GM23338 (cell line): ENCODE measurements at places on chromosomes 16 and 17. TPM values are rescaled to one million over a fixed set of nuclear protein-coding genes. Genes with fewer than 3 reads are reported as not detected.

DNA sequence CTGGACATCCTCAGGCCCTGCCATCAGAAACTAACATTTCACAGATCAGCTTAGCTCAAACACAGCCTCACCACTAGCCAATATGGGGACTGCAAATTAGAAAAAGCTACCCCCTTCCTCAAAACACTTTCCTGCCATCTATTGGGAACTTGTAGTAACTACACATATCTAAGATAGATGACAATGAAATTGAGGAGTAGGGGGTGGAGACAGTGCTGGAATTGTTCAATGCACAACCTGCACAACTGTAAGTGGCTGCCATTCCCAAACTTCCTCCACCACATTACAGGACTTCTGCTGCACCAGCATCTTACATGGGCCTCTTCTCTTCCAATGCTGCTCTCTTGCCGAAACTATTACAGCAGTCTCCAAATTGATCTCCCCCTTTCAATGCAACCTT lies 21.9 kb downstream of the AIPL1 start:
- DNase-seq, result peak; percentile 82
- no peak overlapping the region for H3K27ac ChIP-seq
- no peaks in the 10 kb centered on the region for H3K27me3 ChIP-seq
- no peaks in the 10 kb centered on the region for H3K36me3 ChIP-seq
- no peaks in the 10 kb centered on the region for H3K4me1 ChIP-seq

Gene ZFPM1
- 2.2 and 2.4 TPM in 2 replicates for total RNA-seq

- no peak overlapping the region for H3K27ac ChIP-seq
- H3K27me3 ChIP-seq, result no peaks in the 10 kb centered on the region
- peaks cover 4% of the 10 kb centered on the region for H3K4me1 ChIP-seq
These were observed 6.5 kb upstream of the LLGL1 start for GRCh38 chr17:18218756-18219415.

Gene DBNDD1
- total RNA-seq, result 69.2 and 90.8 TPM in 2 replicates

DNA sequence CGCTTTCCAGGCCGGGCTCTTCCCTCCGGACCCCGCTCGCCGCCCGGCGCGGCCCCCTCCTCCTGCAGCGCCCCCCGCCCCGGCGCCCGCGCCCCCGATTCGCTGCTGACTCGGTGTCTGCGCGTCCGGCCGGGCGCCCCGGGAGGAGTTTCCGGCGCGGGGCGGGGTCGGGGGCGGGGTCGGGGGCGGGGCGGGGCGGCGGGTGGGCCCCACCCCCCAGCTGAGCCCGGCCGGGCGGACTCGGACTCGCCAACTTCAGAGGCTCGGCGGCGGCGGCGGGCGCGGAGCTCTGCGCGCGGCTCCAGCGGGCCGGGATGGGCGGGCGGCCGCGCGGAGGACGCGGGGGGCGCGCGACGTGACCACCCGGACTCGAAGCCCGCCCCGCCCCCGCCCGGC lies at the start of gene METRNL:
Gene METRNL (plus strand): TSS at position 258 of the 396 bp plus-strand sequence. CDS start 207 bp downstream, outside the sequence.
- peaks cover 19% of the 10 kb centered on the region for H3K4me1 ChIP-seq
- H3K27me3 ChIP-seq, result peaks cover 38% of the 10 kb centered on the region
- DNase-seq, result peak; percentile 69
- H3K27ac ChIP-seq, result no peak within 1 kb of the TSS
- no peaks in the 10 kb centered on the region for H3K36me3 ChIP-seq

DNA sequence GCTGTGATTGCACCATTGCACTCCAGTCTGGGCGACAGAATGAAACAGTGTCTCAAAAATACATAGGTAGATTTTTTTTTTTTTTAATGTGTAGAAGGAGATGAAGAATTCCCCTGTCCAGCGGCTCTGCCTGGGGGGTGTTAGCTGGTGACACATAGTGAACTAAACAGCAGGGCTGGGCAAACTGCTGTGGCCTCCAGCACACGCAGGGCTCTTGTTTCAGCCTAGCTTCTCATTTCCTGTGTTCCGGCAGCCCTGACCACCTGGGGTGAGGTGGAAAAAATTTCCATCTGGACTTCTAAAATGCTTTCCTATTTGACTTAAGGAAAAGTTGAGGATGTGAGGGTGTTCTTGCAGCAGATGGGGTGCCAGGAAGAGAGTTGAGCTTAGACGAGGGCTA lies 33.3 kb upstream of the RGS9 start:
- H3K36me3 ChIP-seq, result no peaks in the 10 kb centered on the region
- no peaks in the 10 kb centered on the region for H3K4me1 ChIP-seq
- no peak overlapping the region for H3K4me3 ChIP-seq
- no peak for DNase-seq
- H3K27me3 ChIP-seq, result no peaks in the 10 kb centered on the region

GRCh38 chr16:9007177-9007794 lies 43.6 kb upstream of the USP7 start:
- DNase-seq, result no peak
- H3K4me3 ChIP-seq, result no peak overlapping the region
- H3K4me1 ChIP-seq, result peaks cover 4% of the 10 kb centered on the region; the same call in 1 of the 2 replicates
- no peaks in the 10 kb centered on the region for H3K27me3 ChIP-seq

DNA sequence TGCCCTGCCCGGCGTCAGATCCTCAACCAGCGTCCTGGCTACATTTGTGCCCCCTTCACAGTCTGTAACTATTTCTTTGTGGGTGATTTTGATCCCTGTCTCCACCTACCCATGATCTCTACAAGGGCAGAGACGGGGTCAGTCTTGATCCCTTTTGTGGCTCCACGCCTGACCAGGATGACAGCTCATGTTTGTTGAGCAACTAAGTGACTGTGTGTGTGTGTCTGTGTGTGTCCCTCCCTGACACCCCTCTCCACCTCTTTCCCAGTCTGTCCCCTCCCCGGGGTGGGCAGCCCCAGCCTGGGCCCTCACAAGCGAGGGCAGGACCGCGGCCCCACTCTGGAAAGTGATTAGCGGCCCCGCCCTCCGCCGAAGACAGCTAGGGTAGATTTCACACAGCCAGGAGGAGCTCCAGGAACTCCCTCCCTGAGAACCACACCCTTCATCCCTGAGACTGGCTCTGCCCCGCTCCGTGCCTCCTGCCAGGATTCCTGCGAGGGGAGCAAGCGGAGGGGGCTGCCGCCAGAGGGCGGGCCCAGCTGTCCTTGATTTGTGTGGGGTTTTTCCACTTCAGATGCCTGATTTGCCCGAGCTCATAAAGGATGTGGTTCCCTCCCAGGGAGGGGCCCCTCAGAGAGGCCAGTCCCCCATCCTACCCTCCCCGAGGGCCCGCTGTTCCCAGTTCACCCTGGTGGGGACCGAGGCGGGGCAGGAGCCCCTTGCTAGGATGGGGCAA lies 5.3 kb upstream of the HS3ST6 start:
- H3K4me3 ChIP-seq, result peak overlapping the region; percentile 55
- DNase-seq, result peak; percentile 83
- no peak overlapping the region for H3K27ac ChIP-seq
- peaks cover 16% of the 10 kb centered on the region for H3K4me1 ChIP-seq

DNA sequence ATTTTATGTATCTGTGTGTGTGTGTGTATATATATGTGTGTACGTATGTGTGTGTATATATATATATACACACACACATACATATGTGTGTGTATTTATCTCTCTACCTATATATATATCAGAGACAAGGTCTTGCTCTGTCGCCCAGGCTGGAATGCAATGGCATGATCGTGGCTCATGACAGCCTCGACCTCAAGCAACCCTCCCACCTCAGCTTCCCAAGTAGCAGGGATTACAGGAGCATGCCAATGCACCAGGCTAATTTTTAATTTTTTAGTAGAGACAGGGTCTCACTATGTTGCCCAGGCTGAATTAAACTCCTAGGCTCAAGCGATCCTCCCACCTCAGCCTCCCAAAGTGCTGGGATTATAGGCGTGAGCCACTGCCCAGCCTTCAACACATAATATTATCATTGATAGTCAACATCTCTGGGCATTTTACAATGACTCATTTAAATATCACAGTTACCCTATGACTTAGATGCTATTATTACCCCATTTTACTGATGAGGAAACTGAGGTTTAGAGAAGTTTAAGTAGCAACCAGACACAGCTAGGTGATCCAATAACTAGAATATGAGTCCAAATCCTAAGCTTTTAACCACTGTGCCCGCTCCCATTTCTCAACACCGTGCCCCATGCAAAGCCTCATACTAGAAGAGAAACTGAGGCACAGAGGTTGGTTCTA lies 24.3 kb downstream of the G6PC3 start:
- peak overlapping the region; percentile 46 for H3K4me3 ChIP-seq
- peak overlapping the region; percentile 99 for H3K27ac ChIP-seq
- H3K4me1 ChIP-seq, result peaks cover 29% of the 10 kb centered on the region
- H3K36me3 ChIP-seq, result no peaks in the 10 kb centered on the region; the same call in 1 of the 2 replicates
- no peaks in the 10 kb centered on the region for H3K27me3 ChIP-seq
- DNase-seq, result peak; percentile 0

DNA sequence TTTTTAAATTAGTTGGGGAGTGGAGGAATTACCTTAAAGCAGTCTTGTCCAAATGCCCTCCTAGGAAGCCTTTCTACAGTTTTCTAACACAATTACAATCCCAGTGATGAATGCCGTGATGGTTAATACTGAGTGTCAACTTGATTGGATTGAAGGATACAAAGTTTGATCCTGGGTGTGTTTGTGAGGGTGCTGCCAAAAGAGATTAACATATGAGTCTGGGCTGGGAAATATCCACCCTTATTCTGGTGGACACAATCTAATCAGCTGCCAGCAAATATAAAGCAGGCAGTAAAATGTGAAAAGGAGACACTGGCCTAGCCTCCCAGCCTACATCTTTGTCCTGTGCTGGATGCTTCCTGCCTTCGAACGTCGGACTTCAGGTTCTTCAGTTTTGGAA lies 12.2 kb downstream of the ORC6 start:
- peaks cover 21% of the 10 kb centered on the region for H3K36me3 ChIP-seq
- no peaks in the 10 kb centered on the region for H3K4me1 ChIP-seq
- no peak overlapping the region for H3K27ac ChIP-seq
- no peaks in the 10 kb centered on the region for H3K27me3 ChIP-seq

GRCh38 chr17:2885733-2886132 lies 89.5 kb downstream of the RAP1GAP2 start:
- no peaks in the 10 kb centered on the region for H3K36me3 ChIP-seq
- no peak overlapping the region for H3K4me3 ChIP-seq
- H3K27ac ChIP-seq, result peak overlapping the region; percentile 72
- no peak for DNase-seq
- H3K27me3 ChIP-seq, result no peaks in the 10 kb centered on the region

DNA sequence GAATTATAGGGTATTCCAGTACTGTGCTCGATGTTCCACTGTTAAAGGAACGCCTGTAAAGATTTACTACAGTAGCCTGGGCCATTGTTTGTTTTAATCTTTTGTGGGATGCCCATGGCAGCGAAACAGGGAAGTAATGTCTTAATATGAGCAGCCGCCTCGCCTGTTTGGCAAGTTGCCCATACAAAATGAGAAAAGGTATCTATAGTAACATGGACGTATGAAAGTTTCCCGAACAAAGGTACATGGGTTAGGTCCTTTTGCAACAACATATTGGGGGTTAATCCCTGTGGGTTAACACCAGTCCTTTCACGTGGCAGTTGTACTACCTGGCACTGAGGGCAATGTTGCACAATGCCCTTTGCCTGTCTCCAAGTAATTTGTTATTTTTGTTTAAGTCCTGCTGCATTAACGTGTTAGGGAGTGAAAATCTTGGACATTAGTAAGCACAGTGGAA lies 21.1 kb upstream of the TMC5 start:
- no peak for DNase-seq
- no peaks in the 10 kb centered on the region for H3K27me3 ChIP-seq
- H3K4me3 ChIP-seq, result no peak overlapping the region
- H3K4me1 ChIP-seq, result no peaks in the 10 kb centered on the region

Gene ZP2
- 0.16 TPM in 1 of 2 replicates, not detected in the other for total RNA-seq

- H3K27me3 ChIP-seq, result no peaks in the 10 kb centered on the region
- H3K4me3 ChIP-seq, result no peak overlapping the region
- peaks cover 3% of the 10 kb centered on the region; the same call in 1 of the 2 replicates for H3K4me1 ChIP-seq
- no peak overlapping the region for H3K27ac ChIP-seq
- DNase-seq, result no peak
- no peaks in the 10 kb centered on the region for H3K36me3 ChIP-seq
These were observed 85.1 kb downstream of the RGS9 start for GRCh38 chr17:65222214-65222738.

Gene FSCN2
- total RNA-seq, result 1.6 TPM in 1 of 2 replicates, not detected in the other

- H3K4me3 ChIP-seq, result no peak overlapping the region
- H3K4me1 ChIP-seq, result peaks cover 4% of the 10 kb centered on the region
- peaks cover 72% of the 10 kb centered on the region for H3K36me3 ChIP-seq
- no peak for DNase-seq
- no peaks in the 10 kb centered on the region for H3K27me3 ChIP-seq
- no peak overlapping the region for H3K27ac ChIP-seq
These were observed 8.6 kb downstream of the CEP95 start for GRCh38 chr17:64515419-64515818.

Gene MPV17L
- total RNA-seq, result 8.0 and 11.7 TPM in 2 replicates

GRCh38 chr16:86427433-86427851 lies 82.9 kb upstream of the FOXF1 start:
- DNase-seq, result no peak
- H3K4me3 ChIP-seq, result no peak overlapping the region
- H3K27ac ChIP-seq, result no peak overlapping the region
- peaks cover 6% of the 10 kb centered on the region; the same call in 1 of the 2 replicates for H3K4me1 ChIP-seq
- no peaks in the 10 kb centered on the region for H3K36me3 ChIP-seq

Gene SLC16A11
- 0.42 TPM in 1 of 2 replicates, not detected in the other for total RNA-seq

- no peak for DNase-seq
- no peak overlapping the region for H3K4me3 ChIP-seq
- H3K27me3 ChIP-seq, result no peaks in the 10 kb centered on the region
- H3K27ac ChIP-seq, result no peak overlapping the region; the same call in 1 of the 2 replicates
- no peaks in the 10 kb centered on the region for H3K36me3 ChIP-seq
These were observed 13.5 kb upstream of the CACNG4 start for GRCh38 chr17:66950886-66951604.

GRCh38 chr17:41687828-41688640 lies 651 bp upstream of the EIF1 start:
- peaks cover 7% of the 10 kb centered on the region; the same call in 1 of the 2 replicates for H3K4me1 ChIP-seq
- H3K36me3 ChIP-seq, result peaks cover 32% of the 10 kb centered on the region
- H3K27ac ChIP-seq, result peak overlapping the region; percentile 82
- DNase-seq, result peak; percentile 46

DNA sequence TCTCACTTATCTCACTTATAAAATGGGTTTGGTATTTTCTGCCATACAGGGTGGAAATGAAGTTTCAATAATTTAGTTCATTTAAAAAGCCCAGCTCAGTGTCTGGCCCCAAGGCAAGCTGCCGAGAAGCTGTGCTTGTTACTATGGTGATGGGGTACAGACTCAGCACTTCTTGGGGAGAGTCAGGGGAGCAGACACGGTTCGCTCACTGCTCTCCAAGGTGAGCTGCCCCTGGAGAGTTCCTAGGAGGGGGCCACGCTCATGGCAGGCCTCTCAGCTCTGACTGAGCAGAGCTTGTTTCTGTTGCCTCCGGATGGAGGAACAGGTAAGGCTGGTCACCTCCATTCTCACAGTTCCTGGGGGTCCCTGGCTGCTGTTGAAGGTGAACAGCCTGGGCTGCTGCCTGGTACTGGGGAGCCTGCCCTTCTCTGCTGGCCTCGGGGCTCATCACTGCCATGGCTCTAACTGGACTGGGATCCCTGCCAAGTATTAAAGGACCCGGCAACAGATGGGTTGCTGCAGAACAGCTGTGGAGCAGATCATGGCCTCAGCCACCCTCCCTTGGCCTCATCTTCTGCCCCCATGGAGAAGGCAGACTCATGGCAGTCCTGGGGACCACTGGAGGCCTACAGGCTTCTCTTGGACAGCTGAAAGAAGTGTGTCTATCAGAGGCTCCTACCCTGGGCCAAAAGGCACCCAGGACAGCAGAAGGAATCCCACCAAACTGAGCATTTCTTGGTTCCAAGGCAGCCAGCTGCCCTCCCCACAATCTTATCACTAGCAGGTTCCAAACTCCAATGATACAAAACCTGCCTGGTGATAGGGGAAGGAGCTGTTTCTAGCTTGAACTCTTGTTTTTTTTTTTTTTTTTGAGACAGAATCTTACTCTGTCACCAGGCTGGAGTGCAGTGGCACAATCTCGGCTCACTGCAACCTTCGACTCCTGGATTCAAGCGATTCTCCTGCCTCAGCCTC lies 25.9 kb upstream of the SPATA32 start:
- no peaks in the 10 kb centered on the region for H3K27me3 ChIP-seq
- DNase-seq, result no peak
- H3K4me3 ChIP-seq, result no peak overlapping the region
- H3K36me3 ChIP-seq, result no peaks in the 10 kb centered on the region
